ENCODE measurements at places on chromosomes 4 and X. TPM values are rescaled to one million over a fixed set of nuclear protein-coding genes. Genes with fewer than 3 reads are reported as not detected.

Gene ASMT
- 0.22 TPM for total RNA-seq

Gene STK32B
- 18.2 TPM for total RNA-seq

- H3K27me3 ChIP-seq: no peaks in the 10 kb centered on the region
- no peak for DNase-seq
- no peak overlapping the region for H3K27ac ChIP-seq
- H3K4me1 ChIP-seq: no peaks in the 10 kb centered on the region
- no peaks in the 10 kb centered on the region for H3K36me3 ChIP-seq
- H3K4me3 ChIP-seq: no peak overlapping the region
Measured at GRCh38 chr4:7703688-7704087, 236.0 kb downstream of the AFAP1 start.

DNA sequence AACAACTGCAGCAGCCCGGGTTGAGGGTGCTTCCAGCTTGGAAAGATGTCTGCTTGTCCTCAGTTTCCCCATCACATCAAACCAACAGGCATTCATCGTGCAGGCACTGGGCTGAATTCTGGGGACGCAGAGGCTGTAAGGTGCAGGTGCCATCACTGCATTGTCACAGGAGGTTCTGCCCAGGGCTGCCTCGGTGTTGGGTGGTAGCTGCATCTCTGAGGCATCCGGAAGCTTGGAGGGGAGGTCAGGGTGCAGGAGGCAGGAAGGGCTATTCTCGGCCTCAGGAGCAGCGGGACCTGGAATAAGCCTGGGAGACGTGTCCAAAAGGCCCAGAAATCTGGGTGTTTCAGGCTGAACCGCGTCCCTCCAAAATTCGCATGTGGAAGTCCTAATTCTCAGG, 134.6 kb downstream of the HMX1 start:
- no peaks in the 10 kb centered on the region for H3K36me3 ChIP-seq
- H3K4me1 ChIP-seq: no peaks in the 10 kb centered on the region
- no peak for DNase-seq
- no peaks in the 10 kb centered on the region for H3K27me3 ChIP-seq

GRCh38 chr4:181484396-181484795, 758.8 kb upstream of the TENM3 start:
- DNase-seq: no peak
- no peaks in the 10 kb centered on the region for H3K27me3 ChIP-seq
- no peaks in the 10 kb centered on the region for H3K36me3 ChIP-seq
- H3K27ac ChIP-seq: no peak overlapping the region
- H3K4me1 ChIP-seq: no peaks in the 10 kb centered on the region

Measured in kidney (tissue), 22 donors.